ENCODE measurements at places on chromosomes 1 and 21.

- no peak for DNase-seq
These were observed 28.0 kb upstream of the EVA1B start for GRCh38 chr1:36351227-36351977.

DNA sequence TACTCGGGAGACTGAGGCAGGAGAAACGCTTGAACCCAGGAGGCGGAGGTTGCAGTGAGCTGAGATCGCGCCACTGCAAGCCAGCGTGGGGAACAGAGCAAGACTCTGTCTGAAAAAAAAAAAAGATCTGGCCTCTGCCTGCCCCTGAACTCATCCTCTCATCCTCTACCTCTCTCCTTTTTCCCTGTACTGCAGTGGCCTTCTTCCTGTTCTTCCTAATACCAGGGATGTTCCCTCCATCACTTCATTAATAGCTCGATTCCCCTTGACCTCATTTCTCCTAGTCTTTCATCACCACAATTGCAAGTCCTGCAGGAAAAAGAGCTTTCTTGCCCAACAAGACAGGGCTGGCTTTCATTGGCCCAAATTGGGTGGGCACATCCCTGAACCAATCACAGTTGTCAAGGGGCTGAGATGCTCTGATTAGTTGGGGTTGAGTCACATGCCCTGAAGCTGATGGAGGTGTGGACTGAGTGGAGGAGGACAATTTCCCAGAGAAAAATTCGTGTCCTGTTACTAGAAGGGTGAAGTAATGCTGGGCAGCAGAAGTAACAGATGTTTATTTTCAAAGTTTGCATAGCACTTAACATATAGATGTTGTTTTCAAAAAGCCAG is 86.8 kb upstream of the PUM1 start:
- no peak for DNase-seq

DNA sequence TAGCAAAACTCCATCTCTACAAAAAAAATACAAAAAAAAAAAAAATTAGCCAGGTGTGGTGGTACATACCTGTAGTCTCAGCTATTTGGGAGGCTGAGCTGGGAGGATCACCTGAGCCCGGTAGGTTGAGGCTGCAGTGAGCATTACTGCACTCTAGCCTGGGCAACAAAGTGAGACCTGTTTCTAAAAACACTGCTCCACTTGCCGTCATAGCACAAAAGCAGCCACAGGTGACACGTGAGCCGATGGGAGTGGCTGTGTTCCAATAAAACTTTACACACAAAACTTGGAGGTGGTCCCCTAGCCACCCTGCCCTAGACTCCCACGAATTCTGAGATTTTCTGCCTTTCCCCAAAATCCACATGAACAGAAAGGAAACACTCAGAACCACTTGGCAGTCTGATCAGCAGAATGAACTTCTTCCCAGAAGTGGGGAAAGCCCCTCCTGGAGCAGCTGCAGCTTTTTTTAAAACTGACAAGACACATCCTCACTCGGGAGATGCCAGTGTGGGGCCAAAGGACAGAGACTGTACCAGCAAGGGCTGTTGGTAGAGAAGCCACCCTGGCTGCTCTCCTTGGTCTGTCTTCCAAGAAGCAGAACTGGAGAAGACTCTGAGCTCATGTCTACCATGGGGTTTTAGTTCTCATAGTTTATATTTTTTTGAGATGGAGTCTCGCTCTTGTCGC is 23.3 kb downstream of the PLEKHM2 start:
- DNase-seq = no peak

DNA sequence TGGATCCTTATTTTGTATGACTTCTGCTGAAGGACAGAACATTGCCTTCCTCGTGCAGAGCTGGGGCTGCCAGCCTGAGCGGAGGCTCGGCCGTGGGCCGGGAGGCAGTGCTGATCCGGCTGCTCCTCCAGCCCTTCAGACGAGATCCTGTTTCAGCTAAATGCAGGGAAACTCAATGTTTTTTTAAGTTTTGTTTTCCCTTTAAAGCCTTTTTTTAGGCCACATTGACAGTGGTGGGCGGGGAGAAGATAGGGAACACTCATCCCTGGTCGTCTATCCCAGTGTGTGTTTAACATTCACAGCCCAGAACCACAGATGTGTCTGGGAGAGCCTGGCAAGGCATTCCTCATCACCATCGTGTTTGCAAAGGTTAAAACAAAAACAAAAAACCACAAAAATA is 27.5 kb upstream of the KDM4A start:
- DNase-seq = no peak
